ELR (cell line): ENCODE measurements at places on chromosomes 11 and 22.

DNA sequence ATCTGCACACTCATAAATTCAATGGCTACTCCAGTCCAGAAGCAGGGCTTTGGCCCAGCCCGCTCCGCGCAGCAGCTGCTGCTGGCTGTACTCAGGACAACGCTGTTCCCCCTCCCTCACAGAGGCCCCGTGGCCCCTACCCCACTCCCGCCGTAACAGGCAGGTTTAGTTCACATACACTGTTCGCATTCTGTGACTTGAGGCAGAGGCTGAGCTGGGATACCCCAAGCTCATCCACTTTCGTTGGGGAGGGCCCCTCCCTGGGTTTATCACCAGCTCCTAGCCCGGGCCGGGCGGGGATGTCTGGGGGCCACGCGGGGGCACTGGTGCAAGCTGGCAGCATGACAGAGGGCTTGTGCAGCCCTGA lies 52.4 kb downstream of the SYT13 start:
- no peak for DNase-seq

DNA sequence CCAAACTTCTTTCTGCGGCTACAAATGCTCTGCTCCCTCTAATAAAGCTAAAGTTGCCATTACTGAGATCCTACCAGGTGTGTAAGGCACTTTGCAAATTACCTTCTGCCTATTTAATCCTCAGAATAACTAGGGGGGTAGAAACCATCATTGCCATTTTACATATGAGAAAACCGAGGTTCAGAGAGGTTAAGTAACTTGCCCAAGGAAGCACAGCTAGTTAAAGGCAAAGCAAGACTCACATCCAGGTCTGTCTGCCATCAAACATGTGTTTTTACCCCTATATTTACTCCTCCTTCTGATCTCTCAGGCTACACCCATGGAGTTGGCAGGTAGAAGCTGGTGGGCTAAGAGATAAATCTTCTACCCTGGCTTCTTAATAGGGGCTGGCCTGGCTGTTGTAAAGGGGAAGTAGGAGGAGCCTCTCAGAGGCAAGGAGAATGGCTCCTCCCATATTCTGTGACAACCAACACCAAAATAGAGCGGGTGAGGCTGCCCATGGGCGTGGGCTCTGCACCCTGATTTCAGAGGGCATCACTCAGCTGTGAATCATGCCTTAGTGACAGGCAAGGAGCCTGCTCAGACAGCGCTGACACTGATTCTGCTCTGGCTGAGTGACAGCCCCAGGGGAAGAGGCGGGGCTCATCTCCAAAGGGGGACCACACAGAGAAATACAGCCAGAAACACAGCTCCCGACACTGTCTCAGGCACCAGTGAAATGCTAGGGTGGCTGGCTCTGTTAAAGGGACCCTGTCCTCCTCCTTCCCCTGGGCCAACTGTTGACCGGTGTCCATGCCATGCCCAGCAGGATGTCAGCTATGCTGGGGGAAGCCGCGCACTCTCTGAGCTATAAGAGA lies 106.8 kb downstream of the ABTB2 start:
- peak; percentile 60 for DNase-seq

DNA sequence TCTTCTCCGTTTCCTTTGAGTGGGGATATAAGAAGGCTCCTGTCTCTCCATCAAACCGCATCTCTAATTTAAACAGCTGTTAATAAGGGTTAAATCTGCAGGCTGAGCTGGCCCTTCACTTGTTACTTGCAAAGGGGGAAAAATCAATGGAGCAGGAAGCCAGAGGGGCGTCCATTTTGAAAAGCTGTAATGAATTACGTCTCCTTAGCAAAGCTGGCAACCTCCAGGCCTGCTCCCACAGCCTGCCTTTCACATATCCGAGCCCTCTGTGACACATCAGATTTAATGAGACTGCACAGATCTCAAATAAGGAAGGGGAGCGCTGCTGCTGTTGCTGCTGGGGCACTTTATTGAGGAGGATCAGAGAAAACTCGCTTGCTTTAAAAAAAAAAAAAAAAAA lies 320.8 kb downstream of the BLID start:
- DNase-seq = no peak

DNA sequence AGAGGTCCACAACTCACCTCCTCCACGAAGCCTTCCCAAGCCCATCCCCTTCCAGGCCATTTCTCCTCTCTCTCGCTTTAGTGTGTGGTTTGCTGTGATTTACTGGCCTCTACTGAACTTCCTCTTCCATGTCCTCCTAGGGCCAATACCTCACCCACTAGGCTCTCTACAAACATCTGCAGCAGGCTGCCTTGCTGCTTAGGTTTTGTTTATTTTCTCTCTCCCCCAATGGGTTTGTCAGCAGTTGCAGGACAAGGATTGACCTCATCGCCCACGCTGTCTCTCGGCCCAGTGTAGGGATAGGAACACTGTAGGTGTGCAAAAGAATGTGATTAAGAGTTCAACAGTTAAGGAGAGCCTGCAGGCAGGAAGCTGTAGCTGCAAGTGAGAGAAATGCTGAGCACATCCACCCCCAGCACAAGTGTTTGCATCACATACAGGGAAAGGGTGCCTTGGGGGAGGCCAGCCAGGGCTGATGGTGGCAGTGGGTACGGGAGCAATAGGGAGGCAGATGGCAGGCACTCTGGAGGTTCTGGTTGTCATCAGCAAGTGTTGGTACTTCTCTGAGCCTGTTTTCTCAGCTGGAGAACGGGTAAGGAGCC lies 1.4 kb downstream of the PC start:
- DNase-seq = peak; percentile 61

DNA sequence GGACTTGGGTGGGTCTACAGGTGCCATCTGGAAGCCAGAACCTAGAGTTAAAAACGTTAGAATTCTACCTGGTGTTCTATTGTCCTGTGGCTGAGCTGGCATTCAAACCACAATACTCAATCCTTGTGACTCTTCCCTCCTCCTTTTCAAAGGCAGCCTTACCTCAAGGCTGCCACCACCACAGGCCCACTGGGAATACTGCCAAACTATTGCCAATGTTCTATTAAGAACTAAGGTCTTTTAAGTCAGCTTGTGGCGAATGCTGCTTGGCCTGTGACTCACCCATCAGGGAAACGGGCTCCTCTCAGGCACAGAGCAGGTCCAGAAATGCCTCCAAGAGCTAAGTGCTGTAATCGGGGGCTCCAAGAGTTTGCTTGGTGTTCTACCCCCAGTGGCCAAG lies 1008.4 kb downstream of the JRKL start:
- DNase-seq = peak; percentile 46

GRCh38 chr22:38748487-38749136 lies 7.2 kb downstream of the SUN2 start:
- DNase-seq = no peak

- peak; percentile 66 for DNase-seq
These were observed 118.4 kb downstream of the RBFOX2 start for GRCh38 chr22:35910003-35910769.
